Activated naive CD4-positive, alpha-beta T cell treated with anti-CD3 and anti-CD28 coated beads, Interleukin-2, amount 10 ng/mL, durations not matched to agents 7 days and 5 days (primary cell): ENCODE measurements at places on chromosomes 7 and 10.

GRCh38 chr7:46610746-46611145 lies 689.7 kb upstream of the IGFBP3 start:
- no peak overlapping the region for H3K4me3 ChIP-seq
- no peaks in the 10 kb centered on the region for H3K36me3 ChIP-seq
- no peaks in the 10 kb centered on the region for H3K4me1 ChIP-seq
- no peaks in the 10 kb centered on the region for H3K27me3 ChIP-seq
- DNase-seq = no peak

DNA sequence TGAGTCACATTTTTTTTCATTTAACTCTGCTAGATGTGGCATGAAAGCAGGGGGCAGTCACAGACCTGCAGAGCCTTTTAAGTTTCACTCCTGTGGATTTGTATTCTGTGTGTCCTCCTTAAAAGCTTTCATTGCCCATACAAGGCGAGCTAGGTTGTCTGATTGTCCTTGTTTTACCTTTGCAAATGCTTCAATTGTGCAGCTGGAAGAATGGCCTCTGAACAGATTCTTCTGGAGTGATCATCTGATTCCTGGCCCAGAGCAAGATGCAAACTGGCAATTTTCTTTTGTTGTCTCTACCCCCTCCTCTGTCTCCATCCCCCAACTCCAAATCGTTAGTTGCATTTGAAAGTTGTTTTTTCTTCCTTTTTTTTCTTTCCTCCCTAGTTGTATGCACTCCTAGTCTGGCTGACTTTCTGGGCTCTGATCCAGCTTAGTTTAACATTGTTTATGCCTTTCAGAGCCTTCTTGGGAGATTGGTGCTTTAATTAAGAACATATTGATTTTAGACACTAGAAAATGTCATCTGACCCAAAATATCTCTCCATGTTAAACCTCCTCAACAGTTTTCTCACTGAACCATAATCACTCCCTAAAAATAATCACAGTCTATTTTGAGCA lies 150.2 kb downstream of the REEP3 start:
- no peak overlapping the region for H3K4me3 ChIP-seq
- DNase-seq = no peak
- no peak overlapping the region for H3K27ac ChIP-seq
- H3K4me1 ChIP-seq = no peaks in the 10 kb centered on the region
- H3K36me3 ChIP-seq = no peaks in the 10 kb centered on the region

DNA sequence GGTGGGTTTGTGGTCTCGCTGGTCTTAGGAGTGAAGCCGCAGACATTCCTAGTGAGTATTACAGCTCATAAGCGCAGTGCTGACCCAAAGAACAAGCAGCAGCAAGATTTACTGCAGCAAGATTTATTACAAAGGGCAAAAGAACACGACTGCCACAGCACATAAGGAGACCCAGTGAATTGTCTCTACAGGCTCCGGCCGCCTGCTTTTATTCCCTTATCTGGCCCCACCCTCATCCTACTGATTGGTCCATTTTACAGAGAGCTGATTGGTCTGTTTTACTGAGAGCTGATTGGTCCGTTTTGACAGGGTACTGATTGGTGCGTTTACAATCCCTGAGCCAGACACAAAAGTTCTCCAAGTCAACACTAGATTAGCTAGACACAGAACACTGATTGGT lies 82.1 kb downstream of the VIPR2 start:
- H3K27ac ChIP-seq = no peak overlapping the region
- H3K4me3 ChIP-seq = no peak overlapping the region
- no peaks in the 10 kb centered on the region for H3K36me3 ChIP-seq
- peaks cover 11% of the 10 kb centered on the region for H3K27me3 ChIP-seq
- no peak for DNase-seq
- H3K4me1 ChIP-seq = peaks cover 2% of the 10 kb centered on the region

GRCh38 chr10:25501912-25502311 lies 327.1 kb downstream of the GPR158 start:
- no peak for DNase-seq
- H3K27ac ChIP-seq = no peak overlapping the region

- no peaks in the 10 kb centered on the region for H3K36me3 ChIP-seq
- no peak overlapping the region for H3K27ac ChIP-seq
- peaks cover 5% of the 10 kb centered on the region for H3K27me3 ChIP-seq
Observed at GRCh38 chr7:47738563-47739166, 156.8 kb upstream of the TNS3 start.

GRCh38 chr7:20484356-20484755 lies 131.1 kb upstream of the ABCB5 start:
- no peak overlapping the region for H3K27ac ChIP-seq
- H3K27me3 ChIP-seq = no peaks in the 10 kb centered on the region
- peaks cover 2% of the 10 kb centered on the region for H3K36me3 ChIP-seq
- DNase-seq = no peak

GRCh38 chr10:77463499-77463898 lies 174.1 kb downstream of the KCNMA1 start:
- DNase-seq = no peak
- no peaks in the 10 kb centered on the region for H3K27me3 ChIP-seq
- H3K36me3 ChIP-seq = no peaks in the 10 kb centered on the region
- H3K27ac ChIP-seq = no peak overlapping the region
- H3K4me3 ChIP-seq = no peak overlapping the region

DNA sequence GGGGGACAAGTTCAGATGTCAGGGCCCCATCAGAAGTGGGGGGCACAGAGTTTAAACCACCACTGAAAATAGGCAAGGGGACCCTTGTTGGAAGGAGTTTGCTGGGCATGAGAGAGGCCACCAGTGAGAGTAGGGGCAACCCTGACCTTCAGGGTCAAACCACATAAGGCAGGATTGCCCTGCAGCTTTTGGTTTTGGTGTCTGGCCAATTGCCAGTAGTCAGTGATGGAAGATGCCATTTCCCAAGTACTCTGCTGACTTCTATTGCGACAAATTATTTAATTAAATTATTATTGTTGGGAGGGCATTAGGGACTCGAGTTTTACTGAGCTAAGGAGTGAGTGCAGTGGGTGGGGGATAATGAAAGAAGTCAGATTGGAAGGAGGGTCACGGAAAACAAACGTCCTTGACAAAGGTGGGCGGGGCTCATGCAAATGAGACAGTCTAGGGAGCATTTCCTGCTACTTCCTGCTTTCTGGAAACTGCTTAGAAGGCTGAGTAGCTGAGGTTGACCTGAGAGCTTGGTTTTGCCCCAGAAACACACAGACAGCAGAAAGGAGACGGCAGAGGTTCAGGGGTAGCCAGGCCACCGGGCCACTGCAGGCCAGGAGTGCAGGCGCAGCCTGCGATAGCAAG lies 74.2 kb upstream of the ANLN start:
- peaks cover 4% of the 10 kb centered on the region for H3K4me1 ChIP-seq
- H3K4me3 ChIP-seq = no peak overlapping the region

DNA sequence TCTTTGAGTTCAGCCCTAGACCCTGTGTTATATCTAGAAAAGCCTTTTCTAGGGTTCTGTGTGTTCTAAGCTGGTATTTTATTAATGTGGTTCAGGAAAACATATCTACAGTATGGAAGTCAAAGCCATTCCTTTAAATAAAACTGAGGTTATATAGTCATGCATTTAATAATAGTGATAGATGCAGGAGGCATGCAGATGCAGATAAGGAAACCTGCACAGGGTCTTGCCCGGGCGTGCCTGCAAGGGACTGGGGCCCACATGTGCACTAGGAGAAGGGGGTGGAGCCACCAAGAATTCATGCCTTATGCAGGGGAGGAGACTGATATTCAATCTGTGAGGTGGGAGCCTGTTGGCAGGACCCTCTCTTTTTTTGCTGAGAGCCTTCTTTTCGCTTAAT lies 171.5 kb downstream of the PRPF18 start:
- no peak for DNase-seq
- H3K27me3 ChIP-seq = peaks cover 6% of the 10 kb centered on the region
- no peak overlapping the region for H3K27ac ChIP-seq

DNA sequence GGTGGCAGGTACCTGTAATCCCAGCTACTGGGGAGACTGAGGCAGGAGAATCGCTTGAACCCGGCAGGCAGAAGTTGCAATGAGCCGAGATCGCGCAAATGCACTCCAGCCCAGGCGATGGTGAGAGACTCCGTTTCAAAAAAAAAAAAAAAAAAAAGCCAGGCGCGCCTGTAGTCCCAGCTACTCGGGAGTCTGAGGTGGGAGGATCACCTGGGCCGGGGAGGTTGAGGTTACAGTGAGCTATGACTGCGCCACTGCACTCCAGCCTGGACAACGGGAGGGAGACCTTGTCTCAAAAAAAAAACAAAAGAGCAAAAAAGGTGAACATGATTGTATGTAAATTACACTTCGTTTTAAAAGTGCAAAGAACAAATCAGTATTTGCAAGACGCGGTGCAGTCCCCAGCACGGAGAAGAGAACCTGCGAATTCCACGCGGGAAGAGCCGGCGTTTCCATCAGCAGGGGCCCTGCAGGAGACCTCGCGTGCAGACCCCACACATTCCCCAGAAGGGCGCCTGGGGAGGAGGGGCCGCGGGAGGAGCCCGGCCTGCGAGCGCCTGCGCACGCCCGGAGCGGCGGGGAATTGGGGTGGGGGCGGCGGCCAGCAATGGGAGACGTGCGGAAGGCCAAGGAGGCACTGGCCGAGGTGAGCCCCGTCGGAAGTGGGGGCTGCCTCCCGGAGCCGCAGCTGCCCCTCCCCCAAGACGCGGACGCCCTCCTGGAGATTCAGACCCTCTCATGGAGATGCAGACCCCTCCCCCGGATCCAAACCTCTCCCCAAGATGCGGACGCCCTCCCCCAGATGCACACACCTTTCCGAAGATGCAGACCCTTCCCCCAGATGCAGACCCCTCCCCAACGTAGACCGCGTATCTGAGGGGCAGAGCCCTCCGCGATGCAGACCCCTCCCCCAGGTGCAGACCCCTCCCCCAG lies 16.7 kb upstream of the SUN1 start:
- peak overlapping the region; percentile 11 for H3K27ac ChIP-seq
- peak; percentile 59 for DNase-seq
- peaks cover 59% of the 10 kb centered on the region for H3K4me1 ChIP-seq
- peaks cover 10% of the 10 kb centered on the region for H3K36me3 ChIP-seq
- peaks cover 56% of the 10 kb centered on the region for H3K27me3 ChIP-seq
- H3K4me3 ChIP-seq = peak overlapping the region; percentile 79

DNA sequence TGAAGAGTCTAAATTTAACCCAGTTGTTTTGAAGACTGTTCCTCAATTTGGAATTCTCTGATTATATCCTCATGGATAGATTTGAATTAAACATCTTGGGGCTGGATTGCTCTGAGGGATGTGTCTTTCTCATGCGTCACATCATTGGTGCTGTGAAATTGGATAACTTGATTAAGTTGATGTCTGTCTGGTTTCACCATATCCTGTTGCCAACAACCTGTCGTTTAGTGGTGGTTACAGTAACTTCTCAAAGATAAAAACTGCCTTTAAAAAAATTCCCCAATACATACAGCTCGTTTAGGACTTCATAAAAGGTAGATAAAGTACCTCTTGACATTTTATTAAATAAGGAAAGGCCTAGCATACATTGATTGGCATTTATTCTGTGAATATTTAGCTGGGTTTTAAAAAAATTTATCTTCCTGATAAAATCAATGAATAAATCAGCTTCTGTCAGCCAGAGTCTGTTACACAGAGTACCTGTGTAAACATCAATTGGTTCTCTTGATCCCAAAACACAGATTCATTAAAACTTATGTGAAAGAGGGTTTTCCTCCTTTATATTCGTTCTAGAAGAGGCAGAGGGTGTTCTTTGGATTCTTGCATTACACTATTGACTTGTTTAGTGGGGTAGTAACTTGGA lies 10.5 kb downstream of the CRCP start:
- DNase-seq = no peak
- H3K27ac ChIP-seq = no peak overlapping the region

DNA sequence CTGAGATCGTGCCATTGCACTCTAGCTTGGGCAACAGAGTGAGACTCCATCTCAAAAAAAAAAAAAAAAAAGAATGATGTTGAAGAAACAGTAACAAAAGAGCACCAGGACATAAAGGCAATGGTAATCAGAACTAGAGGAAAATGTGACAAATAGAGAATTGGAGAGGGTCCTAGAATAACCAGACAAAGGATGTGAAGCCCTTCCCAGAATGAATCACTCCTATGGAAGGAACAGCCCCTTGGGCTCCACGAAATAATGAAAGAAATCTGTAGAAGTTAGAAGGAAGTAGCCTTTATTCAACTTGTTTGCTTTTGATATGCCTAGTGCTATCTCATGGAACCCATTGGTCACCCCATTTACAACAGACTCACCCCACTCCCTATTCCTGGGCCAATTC lies 169.2 kb downstream of the SUGCT start:
- no peak for DNase-seq
- H3K4me3 ChIP-seq = no peak overlapping the region
- H3K27me3 ChIP-seq = no peaks in the 10 kb centered on the region
